ENCODE measurements at places on chromosomes 7 and 10.

GRCh38 chr10:106711313-106711906, 453.1 kb downstream of the SORCS1 start:
- peak; percentile 8 for DNase-seq

GRCh38 chr10:31759799-31760626, 168.6 kb downstream of the ARHGAP12 start:
- DNase-seq: peak; percentile 99

GRCh38 chr10:81814842-81815241, 60.2 kb upstream of the NRG3 start:
- DNase-seq: no peak

GRCh38 chr10:12389154-12389734, 39.9 kb downstream of the CAMK1D start:
- DNase-seq: no peak

DNA sequence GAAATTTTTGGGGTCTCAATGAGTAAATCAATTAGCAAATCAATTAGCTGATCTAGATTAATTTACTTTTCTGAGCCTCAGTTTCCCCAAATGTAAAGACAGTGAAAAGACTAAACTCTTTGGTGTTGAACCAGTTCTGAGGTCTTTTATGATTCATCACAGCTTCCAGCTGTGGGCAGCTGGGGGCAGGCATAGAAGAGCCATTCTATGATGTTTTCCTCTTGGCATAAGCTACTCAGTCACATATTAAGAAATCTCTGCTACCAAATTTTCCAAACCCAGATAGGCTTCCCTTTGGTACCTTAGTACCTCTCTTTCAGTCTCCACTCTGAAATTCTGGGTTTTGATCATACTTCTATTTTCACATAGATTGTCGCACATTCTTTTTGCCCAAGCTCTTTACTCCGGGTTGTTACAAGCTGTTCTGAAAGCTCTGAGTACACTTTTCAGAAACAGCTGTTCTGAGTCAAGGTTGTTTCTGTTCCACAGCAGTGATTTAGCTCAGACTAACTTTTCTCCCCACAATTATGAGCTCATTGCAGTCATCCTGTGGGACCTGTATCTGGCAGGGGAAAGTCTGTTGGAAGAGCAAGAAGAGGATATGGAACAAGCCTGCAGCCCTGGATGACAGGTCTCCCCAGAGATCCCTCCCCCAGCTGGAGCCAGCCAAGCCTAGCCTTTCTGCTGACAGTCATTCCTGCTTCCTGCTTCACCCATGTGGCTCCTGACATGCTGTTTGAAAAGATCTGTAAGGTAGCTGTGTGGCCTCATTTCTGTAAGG, 599.6 kb upstream of the GHITM start:
- peak; percentile 78 for DNase-seq

GRCh38 chr10:122342293-122343134, 32.0 kb upstream of the PLEKHA1 start:
- DNase-seq: peak; percentile 54

GRCh38 chr10:116590590-116591444, at the start of gene PNLIPRP1:
TSS of gene PNLIPRP1 (plus strand) at chr10:116590959. CDS start at chr10:116591130, 171 bp downstream.
- no peak for DNase-seq

- no peak for DNase-seq
Observed at GRCh38 chr7:497946-498655, 21.5 kb downstream of the PDGFA start.

GRCh38 chr7:154304740-154305700, 252.8 kb downstream of the DPP6 start:
- no peak for DNase-seq

DNA sequence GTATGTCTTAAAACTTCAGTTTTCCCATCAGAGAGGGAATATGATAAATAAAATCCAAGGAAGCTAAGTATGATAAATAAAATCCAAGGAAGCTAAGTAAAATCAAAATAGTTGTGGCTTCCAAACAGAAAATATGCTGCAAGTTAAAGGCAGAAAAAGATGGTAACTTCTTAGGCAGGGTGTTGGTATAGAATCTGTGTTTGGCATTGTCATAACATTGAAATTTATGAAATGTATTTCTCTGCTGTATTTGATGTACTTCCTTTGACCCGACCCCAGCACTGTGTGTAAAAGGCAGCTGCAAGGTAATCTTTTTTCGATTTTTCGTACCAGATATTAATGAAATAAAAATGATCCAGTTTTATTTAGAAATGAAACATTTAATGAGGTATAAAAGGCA, 537.2 kb downstream of the TFEC start:
- no peak for DNase-seq

- no peak for DNase-seq
Observed at GRCh38 chr7:128836729-128837348, 6.6 kb downstream of the FLNC start.

GRCh38 chr7:125055376-125055775, 125.8 kb upstream of the POT1 start:
- DNase-seq: no peak

DNA sequence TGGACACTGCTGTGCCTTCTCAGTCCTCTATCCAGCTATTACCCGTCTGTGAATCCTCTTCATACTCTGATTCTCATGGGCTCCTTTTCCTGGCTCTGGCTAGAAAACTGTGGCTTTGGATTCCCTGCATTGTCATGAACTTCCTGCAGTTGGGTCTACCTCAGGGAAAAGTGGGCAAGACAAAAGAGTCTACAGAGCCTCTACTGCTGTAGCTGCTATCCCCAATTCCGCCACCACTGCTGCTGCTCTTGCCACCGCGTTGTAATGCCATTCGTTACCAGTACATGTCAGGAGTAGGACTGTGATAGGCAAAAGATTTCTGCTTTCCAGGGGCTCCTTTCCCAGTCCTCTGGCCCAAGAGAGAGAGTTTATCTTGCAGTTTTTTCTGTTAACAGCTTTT, 23.9 kb upstream of the PPP1R17 start:
- DNase-seq: no peak

DNA sequence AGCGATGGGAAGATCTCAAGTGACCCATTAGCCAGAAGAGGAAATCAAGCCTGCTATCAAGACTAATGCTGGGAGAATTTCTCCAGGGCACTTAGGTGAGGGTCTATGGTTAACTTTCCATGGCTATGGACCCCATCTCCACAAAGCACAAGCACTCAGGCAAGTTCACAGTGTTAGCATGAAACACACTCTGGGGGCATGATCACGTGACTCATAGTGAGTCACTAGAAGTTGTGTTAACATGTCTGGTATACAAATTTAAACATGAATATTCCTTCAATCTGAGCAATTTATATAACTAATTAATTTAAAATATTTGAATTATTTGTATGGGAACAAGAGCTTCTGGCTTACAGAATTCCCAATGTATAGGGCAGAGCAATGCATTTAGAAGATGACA, 131.8 kb downstream of the FAM204A start:
- DNase-seq: peak; percentile 48

DNA sequence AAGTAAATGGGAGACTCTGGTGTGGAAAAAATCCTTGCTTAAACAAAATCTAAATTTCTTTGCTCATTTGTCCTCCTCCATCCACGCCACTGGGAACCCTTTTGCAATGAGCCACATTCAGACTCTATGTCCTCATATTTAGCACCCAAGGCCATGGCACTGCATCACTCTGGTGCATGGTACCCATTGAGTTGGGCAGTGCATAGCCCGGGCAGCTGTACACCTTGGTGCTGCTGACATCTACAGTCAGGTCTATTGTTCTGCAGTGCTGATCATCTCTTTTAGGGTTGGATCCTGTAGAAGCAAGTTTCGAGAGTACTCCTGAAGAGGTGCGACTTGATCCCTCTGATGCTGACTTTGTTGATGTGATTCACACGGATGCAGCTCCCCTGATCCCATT, 6.8 kb downstream of the PNLIPRP1 start:
- no peak for DNase-seq

- no peak for DNase-seq
Observed at GRCh38 chr10:59011972-59012632, 164.3 kb upstream of the PHYHIPL start.

DNA sequence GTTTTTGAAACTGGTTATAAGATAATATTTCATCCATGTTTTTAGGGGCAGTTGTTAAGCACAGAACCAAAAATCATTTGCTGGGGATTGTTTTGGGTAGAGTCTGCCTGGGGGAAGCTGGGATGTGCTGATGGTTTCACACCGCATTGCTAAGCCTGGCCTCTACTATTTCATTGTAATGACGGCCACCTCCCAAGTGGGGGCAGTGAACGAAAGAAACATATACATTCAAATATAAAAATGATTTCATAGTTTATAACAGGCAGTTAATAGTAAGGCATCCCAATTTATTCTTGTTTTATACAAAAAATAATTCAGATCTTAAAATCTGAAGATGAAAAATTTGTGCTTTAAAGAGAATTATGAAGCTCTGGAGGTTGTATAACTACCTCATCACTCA, 750.8 kb downstream of the REEP3 start:
- no peak for DNase-seq

GRCh38 chr7:22542669-22543068, 42.7 kb upstream of the STEAP1B start:
- no peak for DNase-seq

- DNase-seq: no peak
Observed at GRCh38 chr10:104268405-104268712, 625 bp upstream of the GSTO2 start.

DNA sequence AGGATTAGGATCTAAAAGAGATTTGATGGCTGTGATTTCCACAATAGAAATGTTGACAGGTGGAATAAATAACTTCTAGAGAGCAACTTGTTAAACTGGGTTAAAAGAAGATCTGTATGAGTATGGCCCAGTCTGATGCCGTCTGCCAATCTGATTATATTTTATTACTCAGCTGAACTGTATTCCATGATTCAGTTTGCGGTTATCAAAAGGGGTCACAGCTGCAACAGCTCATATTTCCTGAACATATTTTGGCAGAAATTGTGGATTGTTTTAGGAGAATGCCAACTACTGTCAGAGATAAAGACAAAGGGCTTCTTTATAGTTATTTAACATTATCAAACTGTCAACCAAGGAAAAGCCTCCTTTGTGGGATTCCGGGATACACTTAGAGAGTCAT, 244.8 kb upstream of the MINDY3 start:
- DNase-seq: peak; percentile 1

DNA sequence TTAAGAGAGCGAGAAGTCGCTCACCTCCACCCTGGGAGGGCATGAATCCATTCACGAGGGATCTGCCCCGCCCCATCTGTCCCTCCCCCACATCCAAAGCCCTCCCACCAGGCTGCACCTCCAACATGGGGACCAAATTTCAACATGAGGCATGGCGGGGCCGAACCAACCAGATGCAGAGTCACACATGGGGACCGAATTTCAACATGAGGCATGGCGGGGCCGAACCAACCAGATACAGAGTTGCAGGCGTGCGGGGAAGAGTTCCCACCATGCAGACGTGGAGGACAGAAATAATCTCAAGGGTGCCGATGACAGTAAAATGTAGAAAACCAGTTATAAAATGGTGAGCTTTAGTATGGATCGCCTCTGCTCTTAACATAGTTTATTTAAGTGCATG, 564.4 kb downstream of the DNAJB6 start:
- DNase-seq: no peak

DNA sequence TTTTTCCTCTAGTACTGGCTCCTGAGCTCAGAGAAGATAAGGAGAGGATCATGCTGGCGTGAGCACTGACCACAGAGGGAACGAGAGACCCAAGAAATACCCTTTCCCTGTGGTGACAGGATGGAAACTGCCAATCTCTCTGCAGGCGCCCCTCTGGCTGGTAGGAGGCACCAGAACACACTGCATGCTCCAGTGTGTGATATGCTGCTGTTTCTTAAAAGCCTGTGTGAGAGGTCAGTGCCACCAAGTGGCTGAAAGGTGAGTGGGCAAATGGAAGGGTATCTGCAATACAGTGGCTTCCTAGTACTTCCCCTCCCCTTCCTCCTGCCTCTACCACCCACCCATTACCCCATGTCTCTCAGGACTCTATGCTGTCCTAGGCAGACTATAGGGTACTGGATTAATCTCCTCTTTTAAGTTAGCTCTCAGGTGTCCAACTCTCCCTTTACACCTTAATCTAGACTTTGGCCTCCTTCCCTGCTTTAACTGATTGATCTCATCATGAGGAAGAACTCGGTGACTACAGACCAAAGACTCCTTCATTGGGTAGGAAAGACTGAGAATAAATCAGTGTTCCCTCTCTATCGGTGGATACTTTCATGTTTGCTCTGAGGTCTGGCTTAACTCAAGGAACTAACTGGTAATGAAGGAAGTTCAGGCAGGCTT, 283.6 kb downstream of the ADRA2A start:
- peak; percentile 20 for DNase-seq

GRCh38 chr7:37915438-37915837, 1.2 kb downstream of the SFRP4 start:
- DNase-seq: no peak

DNA sequence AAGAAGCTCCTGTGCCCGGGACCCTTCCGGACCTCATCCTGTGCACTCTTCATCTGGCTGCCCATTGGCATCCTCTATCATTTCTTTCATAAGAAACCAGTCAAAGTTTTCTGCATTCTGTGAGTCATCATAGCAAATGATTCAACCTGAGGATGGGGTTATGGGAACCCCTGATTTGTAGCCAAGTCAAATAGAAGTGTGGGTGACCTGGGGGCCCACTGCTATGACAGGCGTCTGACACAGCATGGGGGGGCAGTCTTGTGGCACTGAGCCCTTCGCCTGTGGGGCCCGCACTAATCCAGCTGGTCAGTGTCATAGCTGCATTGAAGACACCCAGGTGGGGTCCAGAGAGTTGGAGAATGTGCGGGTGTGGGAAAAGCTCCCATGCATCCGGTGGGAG, 230.4 kb downstream of the USP6NL start:
- no peak for DNase-seq

DNA sequence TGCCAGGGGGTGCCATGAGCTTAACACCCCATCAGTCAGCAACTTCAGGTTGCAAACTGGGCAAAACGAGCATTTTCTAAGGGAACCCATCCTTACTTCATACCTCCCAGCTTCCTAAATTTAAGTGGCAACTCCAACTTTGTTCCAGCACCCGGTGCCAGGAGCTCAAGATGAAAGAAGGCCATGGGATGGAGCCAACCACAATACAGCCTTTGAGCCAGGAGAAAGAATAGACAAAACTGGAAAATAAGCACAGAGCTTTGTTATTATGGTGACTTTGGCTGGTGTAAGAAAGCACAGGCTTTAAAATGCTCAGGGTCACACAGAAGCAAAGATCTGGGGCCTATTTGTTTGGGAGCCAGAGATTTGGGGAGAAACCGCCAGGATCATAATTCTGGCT, 388.7 kb upstream of the MGMT start:
- no peak for DNase-seq

GRCh38 chr10:129861776-129862531, 102.1 kb downstream of the EBF3 start:
- DNase-seq: no peak

GRCh38 chr10:22986771-22987542, 59.1 kb downstream of the ARMC3 start:
- peak; percentile 50 for DNase-seq

DNA sequence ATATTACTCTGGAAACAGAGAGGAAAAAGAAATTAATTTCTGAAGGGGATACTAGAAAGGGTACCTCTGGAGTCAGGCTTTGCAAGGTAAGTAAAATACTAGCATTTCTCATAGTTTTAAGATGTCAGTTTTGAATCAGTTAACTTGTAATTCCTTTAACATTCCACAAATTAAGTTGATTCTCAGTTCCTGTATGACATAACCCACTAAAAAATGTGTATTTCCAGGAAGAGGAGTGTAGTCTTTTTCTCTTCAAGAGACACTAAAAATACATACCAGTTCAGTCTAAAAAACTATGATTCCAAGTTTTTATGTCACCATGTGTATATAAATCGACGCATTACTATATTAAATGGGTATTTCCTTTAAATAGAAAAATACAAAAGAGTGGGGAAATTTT, 113.2 kb downstream of the CDK6 start:
- DNase-seq: peak; percentile 68

GRCh38 chr10:6321880-6322279, 119.1 kb downstream of the PFKFB3 start:
- peak; percentile 53 for DNase-seq
